Activated naive CD4-positive, alpha-beta T cell treated with anti-CD3 and anti-CD28 coated beads, Interleukin-2, amount 50 U/mL, for 16 hours (primary cell): ENCODE measurements at places on chromosomes 1 and 21.
A peak's percentile ranks its signal among the peaks of the same experiment; 100 is the strongest.

GRCh38 chr1:148379697-148380096, 103.4 kb downstream of the PPIAL4G start:
- no peak for DNase-seq

DNA sequence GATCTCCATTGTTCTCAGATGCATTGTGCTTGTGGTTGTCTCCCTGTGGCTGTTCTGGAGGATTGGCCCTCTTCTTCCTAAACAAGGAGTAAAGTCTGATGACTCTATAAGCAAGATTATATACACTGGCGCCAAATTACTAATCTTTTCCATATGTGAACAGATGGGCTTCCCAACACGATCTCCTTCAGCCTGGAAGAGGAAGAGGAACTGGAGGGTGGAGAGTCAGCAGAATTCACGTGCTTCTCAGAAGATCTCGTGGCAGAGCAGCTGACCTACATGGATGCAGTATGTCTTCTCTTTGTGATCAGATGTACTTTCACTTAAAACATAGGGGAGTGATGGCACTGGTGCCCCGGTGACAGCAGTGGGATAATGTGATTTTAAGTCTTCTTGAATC, 78.7 kb downstream of the RGL1 start:
- no peak for DNase-seq

DNA sequence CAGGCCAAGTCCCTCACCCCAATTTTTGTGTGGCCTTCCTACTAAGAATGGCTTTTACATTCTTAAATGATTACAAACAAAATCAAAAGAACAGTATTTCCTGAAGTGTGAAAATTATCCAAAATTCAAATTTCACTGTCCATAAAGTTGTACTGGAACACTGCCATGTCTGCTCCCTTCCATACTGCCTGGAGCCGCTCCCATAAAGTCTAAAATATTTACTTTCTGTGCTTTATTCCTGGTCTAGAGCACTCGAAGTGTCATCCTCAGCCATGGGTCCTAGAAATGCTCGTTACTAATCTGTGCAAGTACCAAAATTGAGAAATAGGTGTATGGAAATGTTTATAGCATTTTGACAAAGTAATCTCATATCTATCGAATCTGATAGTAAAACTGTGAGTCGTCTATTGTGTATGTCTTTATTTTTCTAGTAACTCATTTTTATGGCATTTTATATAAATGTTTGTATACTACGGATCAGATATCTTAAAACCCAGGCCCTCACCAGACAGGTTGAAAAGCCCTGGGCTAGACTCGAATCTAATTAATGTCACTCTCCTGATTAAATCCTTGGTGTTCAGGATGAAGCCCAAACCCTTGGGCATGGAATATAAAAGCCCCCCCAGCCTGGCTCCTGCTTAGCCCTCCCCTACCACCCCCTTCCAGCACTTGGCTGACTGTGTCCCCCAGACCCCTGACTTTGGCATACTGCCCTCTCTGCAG, 4.9 kb downstream of the LBR start:
- DNase-seq, result no peak

GRCh38 chr1:186894415-186894814, 65.7 kb downstream of the PLA2G4A start:
- no peak for DNase-seq

- DNase-seq, result no peak
These were observed 26.3 kb upstream of the TINAGL1 start for GRCh38 chr1:31549809-31550620.

- no peak for DNase-seq
These were observed 37.6 kb upstream of the RAP1A start for GRCh38 chr1:111582016-111582415.

GRCh38 chr1:196152975-196153374, 455.3 kb downstream of the KCNT2 start:
- no peak for DNase-seq

DNA sequence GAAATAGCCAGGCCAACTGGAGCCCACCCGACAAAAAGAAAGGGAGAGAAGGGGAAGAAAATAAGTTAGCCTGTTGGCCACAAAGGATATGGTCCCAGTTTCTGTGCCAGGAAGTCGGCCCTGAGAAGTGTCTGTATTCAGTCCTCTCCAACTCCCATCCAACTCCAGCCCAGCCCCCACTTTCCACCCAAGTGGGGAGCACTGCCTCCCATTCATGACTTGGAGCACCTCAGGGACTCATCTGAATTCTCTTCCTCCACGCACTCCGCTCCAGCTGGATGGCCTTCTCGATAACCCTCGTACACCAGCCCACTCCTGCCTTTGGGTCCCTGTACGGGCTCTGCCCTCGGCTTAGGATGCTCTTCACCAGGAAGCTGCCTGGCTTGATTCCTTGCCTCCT, 2.0 kb upstream of the WNT2B start:
- DNase-seq, result no peak

DNA sequence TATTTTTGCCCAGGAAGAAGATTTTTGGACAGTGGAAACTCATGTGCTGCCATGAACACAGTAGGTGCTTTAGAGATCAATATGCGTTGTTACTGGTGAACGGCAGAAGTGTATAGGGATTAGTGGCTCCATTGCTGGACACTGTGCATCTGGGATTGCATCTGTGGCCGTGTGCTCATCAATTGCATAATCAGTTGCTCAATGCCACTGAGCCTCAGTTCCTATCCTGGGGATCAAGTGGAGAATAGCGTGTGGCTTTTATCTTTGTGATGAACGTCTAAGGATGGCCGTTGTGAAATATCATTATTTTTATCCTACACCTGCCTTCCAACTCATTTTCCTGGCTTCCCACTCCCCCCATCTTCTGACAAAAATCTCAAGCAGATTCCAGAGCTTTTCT, 5.4 kb downstream of the TNN start:
- DNase-seq, result no peak

DNA sequence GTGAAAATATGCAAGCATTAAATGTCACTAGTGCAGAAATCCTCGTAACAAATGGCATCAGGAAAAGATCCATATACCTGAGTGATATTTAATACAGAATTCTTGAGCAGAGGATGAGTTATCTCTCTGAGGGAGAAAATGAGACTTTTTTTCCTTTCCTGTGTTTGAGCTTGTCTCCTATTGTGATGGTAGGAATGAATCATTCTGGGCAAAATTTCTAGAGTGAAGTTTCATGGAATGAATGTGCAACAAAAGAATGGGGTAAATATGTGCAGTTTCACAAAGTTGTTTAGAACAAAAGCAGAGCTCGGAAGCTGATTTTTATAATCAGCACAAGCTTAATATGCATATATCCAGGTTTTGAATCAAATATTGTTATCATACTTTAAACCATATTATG, 4.6 kb downstream of the CTPS1 start:
- DNase-seq, result no peak

DNA sequence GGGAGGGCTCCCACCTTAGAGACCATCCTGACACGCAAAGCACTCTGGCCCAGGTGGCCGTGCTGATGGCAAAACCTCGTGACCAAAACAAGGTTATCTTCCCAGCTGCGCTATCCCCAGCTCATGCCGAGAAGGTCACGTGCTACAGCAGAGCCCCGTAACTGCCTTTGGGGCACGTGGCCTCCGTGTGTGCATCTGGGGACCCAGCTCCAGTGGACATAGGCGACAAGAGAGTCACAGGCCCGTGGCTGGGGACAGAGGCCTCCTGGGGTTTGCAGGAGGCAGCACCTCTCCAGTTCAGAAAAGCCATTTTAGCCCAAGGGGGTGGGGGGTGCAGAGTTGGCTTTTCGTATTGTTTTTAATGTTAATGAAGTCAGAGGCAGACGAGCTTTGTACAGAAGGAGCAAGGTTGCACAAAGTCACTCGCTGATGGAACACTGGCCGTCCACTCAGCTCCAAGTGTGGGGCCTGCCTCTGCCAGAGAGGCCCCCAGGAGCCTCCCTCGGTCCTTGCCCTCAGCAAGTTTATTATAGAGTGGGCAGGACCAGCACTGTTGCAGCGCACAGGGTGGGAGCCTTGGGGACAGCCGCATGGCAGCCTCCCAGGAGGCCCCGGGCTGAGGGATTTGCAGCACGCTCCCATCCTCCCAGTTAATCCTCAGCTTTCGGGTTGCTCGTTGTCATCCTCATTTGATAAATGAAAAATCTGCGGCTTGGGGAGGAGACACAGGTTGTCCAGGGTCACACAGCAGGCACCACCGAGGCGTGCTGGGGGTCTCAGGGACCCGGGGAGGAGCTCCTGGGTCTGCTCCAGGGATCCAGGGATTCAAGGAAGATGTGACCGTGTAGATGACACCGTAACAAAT, 8.0 kb upstream of the PDE9A start:
- DNase-seq, result no peak

DNA sequence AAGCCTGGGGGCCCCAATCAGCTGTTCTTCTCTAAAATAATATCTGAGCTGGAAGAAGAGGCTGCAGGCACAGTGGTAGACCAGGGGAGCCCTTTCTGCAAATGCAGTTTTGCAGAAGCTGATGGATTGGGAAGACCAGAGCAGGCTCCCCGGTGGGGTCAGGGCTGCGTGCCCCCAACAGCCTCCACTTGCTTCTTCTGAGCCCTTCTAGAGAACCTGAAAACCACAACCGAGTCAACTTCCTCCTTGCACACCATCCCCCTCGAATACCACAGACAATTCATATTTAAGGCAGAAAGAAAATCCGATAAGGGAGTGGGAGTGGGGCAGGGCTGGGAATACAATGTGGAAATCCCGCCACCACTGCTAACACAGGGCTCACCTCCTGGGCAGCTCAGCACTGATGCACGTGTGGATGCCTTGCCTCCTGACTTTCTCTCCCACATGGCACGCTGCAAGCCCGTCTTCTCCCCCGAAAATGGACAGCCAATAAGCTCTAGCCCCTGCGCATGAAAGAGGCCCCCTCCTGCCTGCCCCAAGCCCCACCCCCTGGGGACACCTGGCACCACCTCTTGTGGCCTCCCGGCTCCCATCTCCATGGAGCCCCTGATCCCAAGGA, 25.4 kb upstream of the ALDH4A1 start:
- DNase-seq, result no peak

- DNase-seq, result no peak
These were observed at the start of gene SLC1A7 for GRCh38 chr1:53142226-53142853. Gene SLC1A7 (minus strand): TSS chr1:53142638. CDS start chr1:53142449, 189 bp downstream.

DNA sequence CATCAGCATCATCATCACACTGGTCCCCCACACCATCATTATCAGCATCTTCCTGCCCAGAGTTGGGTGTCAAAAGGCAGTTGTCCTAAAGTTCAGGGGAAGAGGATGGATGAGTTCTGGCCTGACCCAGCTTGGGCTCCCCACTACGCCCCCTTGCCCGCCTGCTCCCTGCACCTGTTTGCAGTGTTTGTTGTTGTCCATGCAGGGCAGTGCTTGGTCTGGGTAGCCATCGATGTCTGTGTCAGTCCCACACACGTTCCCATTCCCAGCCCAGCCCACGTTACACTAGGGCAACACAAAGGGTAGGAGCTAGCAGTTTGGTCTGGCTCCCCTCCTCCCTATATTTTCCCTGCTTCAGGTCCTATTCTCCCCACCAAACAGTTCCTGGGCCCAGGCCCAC, 6.8 kb downstream of the THBS3 start:
- no peak for DNase-seq

DNA sequence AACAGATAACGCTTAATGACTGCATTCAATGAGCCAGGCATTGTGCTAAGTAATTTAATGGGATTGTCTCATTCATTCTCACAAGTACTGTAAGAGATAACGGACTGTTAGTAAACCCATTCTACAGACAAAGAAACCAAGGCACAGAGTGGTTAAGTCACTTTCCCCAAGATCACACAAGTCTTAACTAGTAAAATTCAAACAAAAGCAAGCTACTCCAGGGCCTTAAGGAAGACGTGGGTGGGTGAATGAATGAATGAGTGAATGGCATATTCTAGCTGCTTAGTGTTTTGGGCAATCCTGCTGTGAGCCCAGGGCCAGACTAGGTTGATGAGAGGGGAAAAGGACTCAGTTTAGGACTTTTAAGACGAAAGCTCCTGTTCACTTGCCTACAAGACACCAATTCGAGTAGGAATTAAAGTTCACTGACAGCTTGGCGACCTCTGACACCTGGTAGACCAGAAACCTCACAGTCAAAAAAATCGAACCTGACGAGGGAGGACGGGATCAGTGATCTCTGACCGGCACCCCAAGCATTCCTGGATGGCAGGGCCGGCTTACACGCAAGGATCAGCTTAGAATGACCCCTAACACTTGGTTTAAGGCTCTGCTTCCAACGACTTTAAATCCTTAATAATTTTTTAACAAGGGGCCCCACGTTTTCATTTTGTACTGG, 557 bp downstream of the EMC1 start:
- peak; percentile 20 for DNase-seq

- DNase-seq, result no peak
These were observed 38.3 kb downstream of the PHC2 start for GRCh38 chr1:33392639-33393038.

DNA sequence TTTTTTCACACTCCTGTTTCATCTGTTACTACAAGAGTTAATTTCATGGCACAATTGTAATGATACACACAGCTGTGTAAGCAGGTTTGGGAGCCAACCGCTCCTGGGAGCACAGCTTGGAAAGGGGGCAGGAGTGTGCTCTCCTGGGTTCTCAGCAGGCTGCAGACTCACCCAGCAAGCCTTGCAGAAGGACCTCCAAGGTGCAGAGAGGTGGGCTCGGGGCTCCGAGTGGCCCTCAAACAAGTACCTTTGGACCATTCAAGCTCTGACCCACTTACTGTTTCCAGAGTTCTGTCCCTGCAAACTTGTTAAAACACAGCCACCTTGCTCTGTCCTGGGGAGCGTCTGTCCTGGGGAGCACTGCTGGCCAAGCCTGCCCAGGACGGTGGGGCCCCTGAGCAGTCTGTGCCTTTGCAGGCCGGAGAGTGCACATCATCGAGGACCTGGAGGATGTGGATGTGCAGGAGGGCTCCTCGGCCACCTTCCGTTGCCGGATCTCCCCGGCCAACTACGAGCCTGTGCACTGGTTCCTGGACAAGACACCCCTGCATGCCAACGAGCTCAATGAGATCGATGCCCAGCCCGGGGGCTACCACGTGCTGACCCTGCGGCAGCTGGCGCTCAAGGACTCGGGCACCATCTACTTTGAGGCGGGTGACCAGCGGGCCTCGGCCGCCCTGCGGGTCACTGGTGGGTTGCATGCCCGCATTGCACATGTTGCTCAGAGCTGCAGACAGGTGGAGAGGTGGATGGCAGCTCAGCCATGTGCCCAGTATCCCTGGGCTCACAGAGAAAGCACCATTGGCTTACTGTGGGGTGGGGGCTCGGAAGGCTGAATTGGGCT, 78.0 kb downstream of the OBSCN start:
- peak; percentile 9 for DNase-seq

DNA sequence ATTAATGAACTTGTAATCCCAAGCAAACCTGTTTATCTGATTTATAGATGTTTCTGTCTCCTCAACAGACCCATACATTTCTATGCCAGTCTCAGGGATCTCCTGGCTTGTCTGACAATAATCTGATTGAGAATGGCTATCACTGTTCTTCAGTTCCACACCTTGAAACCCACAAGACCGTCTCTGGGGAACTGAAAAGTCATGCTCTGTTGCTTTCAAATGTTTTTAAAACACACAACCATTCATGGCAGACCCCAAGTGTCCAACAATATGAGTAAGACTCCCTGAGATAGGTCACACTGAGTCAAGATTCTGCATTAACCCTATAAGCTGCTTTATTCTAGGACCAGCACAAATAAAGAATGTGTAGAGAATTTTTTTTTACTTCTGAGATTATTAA, 611.2 kb upstream of the PLXNA2 start:
- DNase-seq, result no peak

GRCh38 chr1:186974774-186975181, 146.0 kb downstream of the PLA2G4A start:
- no peak for DNase-seq

GRCh38 chr1:8962812-8963530, 17.3 kb downstream of the CA6 start:
- DNase-seq, result no peak

GRCh38 chr1:17739050-17739449, 16.1 kb upstream of the ACTL8 start:
- no peak for DNase-seq

- DNase-seq, result no peak
These were observed 2.4 kb downstream of the DTL start for GRCh38 chr1:212037900-212038299.
